ENCODE measurements at places on chromosomes 1 and 21. TPM values are rescaled to one million over a fixed set of nuclear protein-coding genes. Genes with fewer than 3 reads are reported as not detected.

GRCh38 chr1:116514708-116515525 is 55.9 kb downstream of the CD58 start:
- no peak for DNase-seq

The OR2T8 gene
- total RNA-seq, result not detected

The SLC44A5 gene
- total RNA-seq, result 1.7 TPM

- no peak for DNase-seq
Measured at GRCh38 chr1:164685266-164686035, 126.5 kb downstream of the PBX1 start.

The GSTM5 gene
- total RNA-seq, result not detected

DNA sequence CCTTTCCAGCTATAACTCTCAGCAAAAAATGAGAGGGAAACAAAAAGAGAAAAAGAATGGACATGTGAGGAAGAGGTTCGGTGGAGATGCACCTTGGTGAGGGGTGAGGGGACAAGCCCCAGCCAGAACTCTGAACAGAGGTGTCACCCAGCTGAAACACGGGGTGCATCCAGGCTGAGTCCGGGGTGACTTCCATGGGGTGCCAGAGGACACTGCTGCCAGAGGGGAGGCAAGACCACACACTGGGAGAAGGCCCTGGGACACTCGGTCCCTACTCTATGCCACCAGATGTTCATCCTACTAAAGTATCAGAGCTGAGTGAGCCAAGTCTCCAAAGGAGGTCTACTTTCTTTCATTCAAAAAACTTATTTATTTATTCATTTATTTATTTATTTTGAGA is 36.1 kb upstream of the PPP1R15B start:
- no peak for DNase-seq

DNA sequence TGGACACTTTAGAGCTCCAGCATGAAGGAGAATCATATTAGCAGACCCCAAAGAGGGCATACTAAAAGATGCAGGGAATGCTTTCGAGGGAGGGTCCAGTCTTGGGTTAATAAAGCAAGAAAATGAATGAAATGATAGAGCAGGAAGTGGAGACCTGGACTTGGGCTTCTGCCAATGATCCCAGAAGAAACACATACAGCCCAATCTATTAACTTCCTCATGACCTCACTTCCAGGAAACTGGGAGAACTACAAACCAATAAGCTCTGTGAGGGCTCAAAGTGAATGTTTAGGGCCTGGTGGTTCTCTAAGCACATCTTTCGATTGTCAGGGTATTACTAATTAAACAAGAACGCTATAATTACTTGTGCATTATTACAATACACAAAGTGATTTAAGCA is 53.6 kb upstream of the SSX2IP start:
- no peak for DNase-seq

GRCh38 chr1:186679924-186680244 is 339 bp downstream of the PTGS2 start:
- no peak for DNase-seq

- no peak for DNase-seq
Measured at GRCh38 chr21:24217151-24217550, 1390.1 kb downstream of the MRPL39 start.

GRCh38 chr21:15730484-15731242 is 881 bp downstream of the USP25 start:
- peak; percentile 41 for DNase-seq

The CD55 gene
- total RNA-seq, result 130 TPM

DNA sequence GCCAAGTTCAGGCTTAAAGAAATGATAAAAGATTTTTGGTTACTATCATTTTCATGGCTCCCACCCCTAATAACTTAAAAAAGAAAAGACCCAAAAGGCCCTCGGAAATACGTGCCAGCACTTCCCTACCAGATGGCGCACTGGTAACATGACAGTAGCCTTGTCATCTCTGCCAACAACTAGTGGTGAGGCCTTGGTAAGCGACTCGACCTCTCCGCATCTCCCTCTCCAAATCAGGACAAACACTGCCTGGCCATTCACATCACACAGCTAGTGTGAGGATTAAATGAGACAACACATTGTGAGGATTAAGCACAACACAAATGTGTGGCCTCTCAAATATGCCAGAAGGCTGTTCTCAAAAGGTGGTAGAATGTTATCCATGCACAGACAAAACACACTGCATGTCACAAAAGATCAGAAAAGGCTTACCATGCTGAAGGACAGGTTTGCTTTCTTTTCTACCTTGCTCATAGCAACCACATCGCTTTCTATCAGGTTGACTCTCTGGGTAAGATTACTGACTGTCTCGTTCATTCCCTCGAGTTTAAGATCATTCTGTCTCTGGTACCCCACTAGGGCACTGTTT is 16.4 kb downstream of the TEX38 start:
- no peak for DNase-seq

GRCh38 chr1:229938551-229938950 is 128.5 kb upstream of the GALNT2 start:
- DNase-seq, result no peak

DNA sequence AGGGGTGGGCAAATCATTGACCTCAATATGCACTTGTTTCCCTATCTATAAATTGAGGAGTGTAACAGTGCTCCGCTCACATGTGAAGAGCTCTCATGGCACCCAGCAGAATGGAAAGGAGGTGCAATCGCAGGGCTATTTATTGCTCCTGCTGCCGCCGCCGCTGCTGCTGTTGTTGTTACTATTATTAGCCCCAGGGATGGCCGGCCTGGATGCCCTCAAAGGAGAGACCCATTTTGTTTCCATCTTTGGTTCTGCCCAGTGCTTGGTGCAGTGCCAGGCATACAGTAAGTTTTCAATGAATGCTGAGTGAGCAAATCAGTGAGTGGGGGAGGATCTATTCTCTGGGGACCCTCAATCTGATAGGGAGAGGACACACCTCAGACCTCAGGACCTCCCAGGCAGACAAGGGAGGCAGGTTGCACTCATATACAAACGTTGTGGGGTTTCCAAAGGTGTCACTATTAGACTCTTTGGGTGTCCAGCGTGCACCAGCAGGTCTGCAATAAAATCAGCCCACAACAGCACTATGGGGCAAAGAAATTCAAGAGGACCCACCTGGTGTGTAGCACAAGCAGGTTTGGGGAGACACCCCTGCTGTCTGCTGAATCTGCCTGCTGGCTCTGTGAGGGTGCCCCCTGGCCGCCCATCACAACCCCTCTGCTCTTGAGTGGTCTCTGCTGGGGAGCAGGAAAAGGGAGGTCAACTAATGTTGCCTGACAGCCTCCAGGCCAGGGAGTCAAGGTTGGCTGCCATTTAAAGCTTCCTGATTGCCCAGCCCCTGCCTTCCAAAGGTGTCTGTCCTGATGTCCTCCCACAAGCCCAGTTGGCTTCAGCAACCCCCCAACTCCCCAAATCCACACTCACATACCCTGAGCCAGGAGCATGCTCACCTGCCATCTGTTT is 136.3 kb downstream of the ACTL8 start:
- no peak for DNase-seq

Data from dermis blood vessel endothelial cell (primary cell).